ENCODE measurements at places on chromosomes 1 and 21. TPM values are rescaled to one million over a fixed set of nuclear protein-coding genes. Genes with fewer than 3 reads are reported as not detected.

Gene KCNQ4
- total RNA-seq, result 0.17 TPM

Gene HCRTR1
- total RNA-seq, result not detected

Gene FYB2
- not detected for total RNA-seq

Gene ANGPTL3
- total RNA-seq, result not detected

Gene CD46
- 133 TPM for total RNA-seq

Gene EPS15
- total RNA-seq, result 88.2 TPM

Gene RGS18
- 6.3 TPM for total RNA-seq
